Colonic mucosa (tissue), 4 donors: ENCODE measurements at places on chromosomes 3 and 15. TPM values are rescaled to one million over a fixed set of nuclear protein-coding genes. Genes with fewer than 3 reads are reported as not detected.

DNA sequence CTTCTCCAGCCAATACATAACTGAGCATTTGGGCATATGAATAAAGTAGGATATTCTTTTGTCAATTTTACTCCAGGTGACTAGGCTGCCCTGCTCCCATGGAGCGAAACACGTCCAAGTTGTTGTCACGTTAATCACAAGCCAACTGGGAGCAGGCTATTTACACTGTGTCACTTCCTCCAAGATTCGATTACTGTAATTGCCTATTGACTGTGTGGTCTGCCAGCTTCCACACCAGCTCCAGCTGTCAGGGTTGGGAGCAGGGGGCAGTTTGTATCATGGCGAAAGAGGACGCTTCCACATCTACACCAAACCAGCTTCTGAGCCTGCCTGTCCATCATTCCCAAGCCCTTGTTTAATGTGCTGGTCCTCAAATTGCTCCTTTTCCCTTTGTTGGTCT is 89.2 kb upstream of the RORA start:
- no peak for DNase-seq

DNA sequence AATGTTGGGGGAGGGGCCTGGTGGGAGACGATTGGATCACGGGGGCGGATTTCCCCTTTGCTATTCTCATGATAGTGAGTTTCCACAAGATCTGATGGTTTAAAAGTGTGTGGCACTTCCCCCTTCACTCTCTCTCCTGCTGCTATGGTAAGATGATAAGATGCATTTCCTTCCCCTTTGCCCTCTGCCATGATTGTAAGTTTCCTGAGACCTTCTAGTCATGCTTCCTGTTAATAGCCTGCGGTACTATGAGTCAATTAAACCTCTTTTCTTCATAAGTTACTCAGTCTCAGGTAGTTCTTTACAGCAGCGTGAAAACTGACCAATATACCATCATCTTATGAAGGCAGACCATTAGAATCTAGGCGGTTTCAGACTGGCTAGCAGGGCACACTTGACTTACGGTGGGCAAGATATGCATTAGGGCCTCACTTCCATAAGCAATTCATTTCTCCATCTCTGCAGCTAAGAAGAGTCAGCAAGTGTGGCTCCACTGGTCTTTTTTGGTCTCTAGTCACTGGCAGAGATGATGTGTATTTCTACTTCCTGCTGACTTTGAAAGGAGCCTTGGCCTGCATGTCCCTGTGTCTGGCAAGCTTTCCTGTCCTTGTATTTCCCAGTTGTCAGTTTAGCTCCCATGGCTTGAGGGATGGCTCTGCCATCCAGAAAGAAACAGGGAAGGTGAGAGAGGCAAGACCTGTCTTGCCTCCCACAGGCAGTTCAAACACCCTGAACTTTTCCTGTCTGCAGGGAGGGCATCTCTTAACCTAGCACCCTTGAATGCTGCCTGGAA is 109.0 kb upstream of the ADAMTS9 start:
- DNase-seq: no peak

DNA sequence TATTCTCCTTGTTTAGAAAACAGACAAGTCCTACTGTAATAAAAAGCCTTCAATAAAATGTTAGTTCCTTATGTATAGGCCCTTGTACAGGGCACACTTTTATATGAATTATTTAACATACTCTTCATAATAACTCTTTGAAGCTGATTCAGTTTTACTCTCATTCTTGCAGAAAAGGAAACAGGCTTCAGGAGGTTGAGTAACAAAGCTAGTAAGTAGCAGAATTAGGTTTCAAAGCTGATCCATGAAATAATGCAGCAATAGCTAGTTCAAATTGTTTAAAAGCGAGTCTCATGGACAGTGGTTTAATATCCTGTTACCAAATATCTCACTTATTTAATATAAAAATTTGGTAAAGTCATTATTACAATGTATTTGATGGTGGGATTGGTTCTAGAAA is 25.0 kb downstream of the TCF12 start:
- DNase-seq: no peak

- DNase-seq: no peak
These were observed 67.6 kb downstream of the PYDC2 start for GRCh38 chr3:191528589-191528988.

GRCh38 chr3:186471771-186472170 is 72.4 kb downstream of the CRYGS start:
- no peak for DNase-seq

- no peak for DNase-seq
These were observed 18.2 kb downstream of the EIF3J start for GRCh38 chr15:44554934-44555723.

GRCh38 chr15:38436993-38437392 is 16.9 kb upstream of the FAM98B start:
- DNase-seq: no peak

GRCh38 chr15:45263854-45264253 is 11.8 kb downstream of the SLC28A2 start:
- no peak for DNase-seq

DNA sequence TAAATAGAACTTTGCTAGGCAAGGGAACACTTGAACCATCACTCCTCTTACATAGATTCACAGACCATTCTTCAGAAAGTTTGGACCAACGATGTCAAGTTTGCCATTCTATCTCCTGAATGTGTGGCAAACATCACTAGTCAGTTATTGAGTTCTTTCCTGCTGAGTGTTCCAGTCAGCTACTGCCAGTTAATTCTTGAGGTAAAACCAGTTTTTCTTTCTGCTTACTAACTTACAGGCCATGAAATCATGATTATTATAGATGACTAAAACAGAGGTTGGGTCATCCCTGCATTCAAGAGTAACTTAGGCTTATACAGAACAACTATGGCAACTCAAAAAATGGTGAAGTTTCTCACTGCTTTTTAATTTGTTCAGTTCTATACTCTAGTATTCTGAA is 88.2 kb downstream of the AP4E1 start:
- DNase-seq: no peak

DNA sequence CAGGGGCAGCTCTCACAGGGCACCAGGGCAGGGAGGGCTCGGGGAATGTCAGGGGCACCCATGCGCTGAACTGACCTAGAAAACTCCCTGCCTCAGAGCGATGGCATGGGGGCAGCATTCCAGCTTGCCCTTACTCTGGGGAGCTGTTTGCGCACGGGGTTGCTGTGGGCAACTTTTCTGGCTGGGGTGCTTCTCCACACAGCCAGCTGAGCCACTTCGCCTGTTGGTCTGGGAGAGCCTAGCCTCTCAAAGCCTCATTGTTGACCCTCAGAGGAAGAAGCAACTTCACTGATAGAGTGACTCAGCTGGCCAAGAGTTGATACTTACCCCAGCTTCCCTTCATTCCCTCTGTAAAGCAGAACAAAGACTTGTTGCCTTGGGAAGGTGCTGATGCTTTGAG is 42.6 kb upstream of the MRPS22 start:
- no peak for DNase-seq

GRCh38 chr3:124800511-124801258 is 70.4 kb downstream of the UMPS start:
- DNase-seq: no peak

DNA sequence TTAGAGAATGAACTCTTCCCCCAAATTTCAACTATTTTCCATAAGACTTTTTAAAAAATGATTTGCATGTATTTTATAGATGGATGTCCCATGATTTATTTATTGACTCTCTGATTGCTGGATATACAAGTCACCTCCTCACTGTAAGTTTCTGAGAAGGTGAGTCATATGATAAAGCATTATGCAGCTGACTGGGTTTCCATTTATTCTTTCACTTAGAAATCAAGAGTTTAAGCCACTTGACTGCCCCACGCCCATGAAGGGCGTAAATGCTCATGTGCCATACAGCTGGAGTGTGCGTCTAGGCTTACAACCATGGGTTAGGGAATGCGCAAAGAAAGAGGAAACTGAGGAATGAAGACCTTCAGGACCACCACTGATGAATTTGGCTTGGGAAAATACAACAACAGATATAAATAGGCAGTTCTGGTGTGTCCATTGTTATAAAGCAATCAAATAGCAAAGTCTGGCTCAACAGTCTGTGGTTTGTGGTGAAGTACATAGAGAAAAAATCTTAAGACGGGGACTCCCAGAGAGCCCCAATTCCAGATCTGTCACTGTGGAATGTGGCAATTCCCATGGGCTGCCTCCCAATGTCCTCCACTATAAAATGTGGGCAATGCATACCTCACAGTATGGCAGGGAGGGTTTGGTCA is 20.3 kb downstream of the SLCO2A1 start:
- no peak for DNase-seq

DNA sequence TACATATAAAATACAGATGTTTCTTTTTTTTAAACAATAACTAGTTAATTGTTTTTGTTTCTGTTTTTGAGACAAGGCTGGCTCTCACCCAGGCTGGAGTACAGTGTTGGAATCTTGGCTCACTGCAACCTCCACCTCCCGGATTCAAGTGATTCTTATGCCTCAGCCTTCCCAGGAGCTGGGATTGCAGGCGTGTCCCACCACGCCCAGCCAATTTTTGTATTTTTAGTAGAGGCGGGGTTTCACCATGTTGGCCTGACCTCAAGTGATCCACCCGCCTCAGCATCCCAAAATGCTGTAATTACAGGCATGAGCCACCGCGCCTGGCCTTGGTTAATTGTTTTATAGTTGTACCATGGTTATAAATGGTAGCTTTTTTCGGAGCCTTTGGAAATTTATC is 72.3 kb downstream of the PIAS1 start:
- peak; percentile 77 for DNase-seq

The AP3B2 gene
- total RNA-seq: 0.82 TPM

The IL20RB gene
- total RNA-seq: 0.74 TPM

The GOLGA6L4 gene
- 2.5 TPM for total RNA-seq

The CAV3 gene
- not detected for total RNA-seq

The WDR48 gene
- total RNA-seq: 26.1 TPM
